ENCODE measurements at places on chromosomes 1 and 21. TPM values are rescaled to one million over a fixed set of nuclear protein-coding genes. Genes with fewer than 3 reads are reported as not detected.

DNA sequence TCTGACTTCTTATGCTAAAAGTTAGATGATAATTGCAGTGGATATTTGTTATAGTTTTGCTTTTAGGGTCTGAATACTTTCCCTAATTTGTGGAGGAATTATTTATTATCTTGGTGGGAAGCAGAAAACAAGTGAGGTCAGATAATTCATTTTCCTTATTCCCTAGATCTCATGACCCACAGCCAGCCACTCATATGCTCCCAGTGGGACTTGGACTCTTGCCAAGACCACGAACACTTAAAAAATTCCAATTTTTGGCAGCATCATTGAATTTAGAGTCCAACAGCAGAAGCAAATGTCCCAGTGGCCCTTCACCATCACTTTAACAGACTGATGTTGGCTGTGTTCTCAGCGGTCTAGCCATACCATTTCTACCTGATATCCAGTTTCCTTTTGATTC lies 204.2 kb downstream of the HMCN1 start:
- DNase-seq: no peak

DNA sequence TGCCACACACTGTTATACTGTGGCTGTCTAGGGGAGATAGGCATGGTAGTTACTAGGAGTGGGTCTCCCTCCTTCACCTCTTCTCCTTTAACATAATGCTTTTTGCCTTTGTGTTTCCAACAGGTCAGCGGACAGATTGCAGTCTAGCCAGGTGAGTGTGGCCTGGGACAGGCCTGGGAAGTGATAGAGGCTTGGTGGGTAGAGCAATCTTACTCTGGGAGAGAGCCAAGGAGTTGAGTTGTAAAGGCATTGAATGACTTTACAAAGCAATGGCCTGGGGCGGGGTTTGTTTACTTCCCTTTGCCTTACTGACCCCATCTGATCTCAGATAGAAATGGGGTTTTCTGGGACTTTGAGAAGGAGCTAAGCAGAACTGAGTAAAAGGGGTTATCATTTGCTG lies 51.0 kb upstream of the IKBKE start:
- no peak for DNase-seq

DNA sequence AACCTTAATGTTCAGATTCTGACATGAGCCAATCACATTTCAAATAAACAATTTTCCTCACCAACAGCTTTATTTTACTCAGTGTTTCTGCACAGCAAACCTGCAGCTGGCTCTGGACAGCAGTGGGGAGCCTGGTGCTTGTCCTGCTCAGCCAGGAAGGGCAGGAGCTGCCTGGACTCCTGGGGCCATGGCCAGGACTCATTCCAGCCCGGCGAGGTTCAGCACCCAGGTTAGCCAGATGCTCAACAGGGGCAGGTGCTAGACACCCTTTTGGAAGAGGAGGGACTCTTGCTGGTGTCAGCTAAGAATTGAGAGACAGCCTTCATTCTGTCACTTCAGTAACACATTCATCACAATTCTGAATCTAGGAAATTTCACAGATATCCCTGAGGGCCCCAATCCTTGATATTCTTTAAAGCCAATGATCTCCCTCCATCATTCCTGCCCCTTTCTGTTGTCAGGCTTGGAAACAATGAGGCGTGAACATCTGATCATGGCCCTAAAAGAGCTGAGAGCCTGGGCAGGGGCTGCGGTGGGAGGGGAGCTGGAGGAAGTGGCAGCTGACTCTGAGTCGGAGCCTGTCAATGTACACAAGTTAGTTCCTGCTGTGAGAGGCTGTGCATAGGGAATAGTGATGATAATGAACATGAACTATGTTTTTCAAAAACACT lies 251.3 kb downstream of the SDCCAG8 start:
- DNase-seq: no peak

GRCh38 chr1:221190249-221190648 lies 311.0 kb downstream of the HLX start:
- DNase-seq: no peak

DNA sequence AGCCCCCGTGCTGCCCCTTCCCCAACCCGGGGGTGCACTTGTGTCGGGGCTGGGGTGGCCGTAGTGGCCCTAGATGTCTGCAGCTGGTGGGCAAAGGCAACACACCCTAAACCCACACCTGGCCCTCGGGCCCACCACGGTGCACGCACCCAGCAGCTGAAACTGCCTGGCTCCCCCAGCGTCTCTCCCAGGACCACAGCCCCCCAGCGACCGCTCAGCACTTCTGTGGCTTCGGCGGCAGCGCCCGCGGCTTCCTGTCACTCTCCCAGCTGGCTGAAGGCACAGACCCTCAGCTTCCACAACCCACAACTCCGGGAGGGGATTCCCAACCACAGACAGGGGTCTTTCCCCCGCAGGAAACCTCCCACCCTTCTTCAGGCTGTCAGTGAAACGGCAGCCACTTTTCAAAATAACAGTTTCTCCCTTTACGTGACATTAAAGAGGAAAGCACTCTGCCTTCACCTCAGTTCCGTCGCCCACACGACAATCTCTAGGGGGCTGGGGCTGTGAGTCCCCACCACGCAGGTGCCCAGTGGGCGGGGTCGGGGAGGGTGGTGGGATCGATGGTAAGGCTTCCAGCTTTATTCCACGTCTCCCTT lies 40.7 kb upstream of the COL6A2 start:
- no peak for DNase-seq

DNA sequence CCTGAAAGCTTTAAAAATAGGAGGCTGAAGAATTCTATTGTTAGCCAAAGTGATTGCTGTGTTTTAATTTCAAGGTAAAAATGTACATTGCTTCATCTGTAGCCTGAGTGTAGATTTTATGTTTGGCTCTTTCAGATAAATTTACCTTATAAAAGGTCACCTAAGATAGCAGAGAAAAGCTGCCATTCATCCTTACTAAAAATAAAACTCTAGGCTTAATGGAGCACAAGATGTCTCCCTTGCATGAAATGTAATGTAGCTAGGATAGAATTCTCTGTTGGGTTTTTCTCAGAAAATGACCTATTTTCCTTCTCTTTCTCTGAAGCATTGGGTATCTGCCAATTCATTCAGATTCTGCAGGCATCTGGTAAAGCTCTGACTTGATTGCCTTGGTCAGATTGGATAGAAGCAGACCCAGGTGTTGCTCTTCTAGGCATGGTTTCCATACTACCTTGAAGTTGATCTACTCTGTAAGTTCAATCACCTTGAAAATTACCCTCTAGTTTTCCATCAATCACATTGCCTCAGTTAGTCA lies 176.6 kb upstream of the GORAB start:
- no peak for DNase-seq

DNA sequence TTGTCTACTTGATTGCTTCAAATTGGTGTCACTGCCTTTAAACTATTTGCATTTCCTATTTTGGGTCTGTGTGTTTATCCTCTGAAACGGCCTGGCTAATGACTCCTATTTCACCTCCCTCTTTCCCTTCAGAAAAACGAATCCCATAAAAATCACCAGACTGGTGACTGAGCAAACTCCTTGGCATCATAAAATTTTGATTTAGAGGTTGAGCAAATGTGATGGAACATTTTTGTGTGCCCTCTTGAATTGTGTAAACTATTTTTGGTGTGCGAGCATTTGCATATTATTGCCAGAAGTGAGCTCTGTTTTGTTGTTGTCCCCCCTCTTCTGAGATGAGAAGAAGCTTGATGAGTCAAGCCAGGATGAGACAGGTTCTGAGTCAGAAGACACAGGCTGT lies 316.1 kb downstream of the AJAP1 start:
- DNase-seq: no peak

- DNase-seq: no peak
Measured at GRCh38 chr21:46151261-46151988, 4.0 kb downstream of the FTCD start.

GRCh38 chr21:34011660-34012059 lies 61.7 kb upstream of the MRPS6 start:
- DNase-seq: no peak

The FHAD1 gene
- total RNA-seq: 3.5 TPM

The TMPRSS3 gene
- not detected for total RNA-seq

The MFSD2A gene
- 8.0 TPM for total RNA-seq

The ALPL gene
- 0.61 TPM for total RNA-seq

The RBM11 gene
- total RNA-seq: not detected
